ENCODE measurements at places on chromosomes 1 and 21.

- DNase-seq: no peak
Observed at GRCh38 chr1:150389650-150390049, 25.7 kb downstream of the RPRD2 start.

DNA sequence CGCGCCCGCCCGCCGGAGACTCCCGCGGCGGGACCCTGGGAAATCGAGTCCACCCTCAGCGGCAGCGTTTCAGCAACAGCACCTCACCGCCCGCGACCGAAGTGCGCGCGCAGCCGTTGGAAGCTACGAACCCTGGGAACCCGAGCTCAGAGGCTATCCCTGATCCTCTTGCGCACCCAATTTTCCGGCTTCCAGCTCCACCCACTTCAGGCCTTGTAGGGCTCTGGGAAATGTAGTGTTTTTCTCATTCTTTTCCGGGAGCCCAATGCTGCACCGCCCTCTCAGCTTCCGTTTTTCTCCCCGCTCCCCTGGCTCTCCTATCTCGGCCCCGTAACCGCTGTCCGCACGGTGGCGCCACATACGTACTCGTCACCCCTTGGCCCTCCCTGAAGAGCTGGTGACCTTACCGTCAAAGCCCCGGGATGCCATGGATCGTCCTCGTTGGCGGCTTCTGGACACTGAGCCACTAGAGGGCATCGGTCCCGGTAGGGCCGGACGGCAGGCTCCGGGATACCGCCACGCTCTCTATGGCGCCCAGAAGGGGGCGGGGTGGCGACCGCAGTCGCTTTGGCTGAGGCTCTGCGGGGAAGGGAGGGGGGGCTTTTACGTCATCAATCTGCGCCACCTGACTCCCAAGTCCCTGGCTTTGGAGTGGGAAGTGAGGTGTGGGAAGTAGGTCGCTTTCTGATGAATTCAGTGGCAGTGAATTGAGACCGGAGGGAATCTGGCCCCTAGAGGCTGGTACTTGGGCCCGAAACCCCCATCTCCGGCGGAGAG is at the start of the genes ODR4 and TPR:
Gene ODR4, plus strand, starts transcription at position 687 of the 777 bp plus-strand sequence. CDS start 3,948 bp downstream, outside the sequence.
Gene TPR, minus strand, starts transcription at position 102 of the 777 bp plus-strand sequence. CDS start 225 bp downstream, outside the sequence.
- peak; percentile 92 for DNase-seq

DNA sequence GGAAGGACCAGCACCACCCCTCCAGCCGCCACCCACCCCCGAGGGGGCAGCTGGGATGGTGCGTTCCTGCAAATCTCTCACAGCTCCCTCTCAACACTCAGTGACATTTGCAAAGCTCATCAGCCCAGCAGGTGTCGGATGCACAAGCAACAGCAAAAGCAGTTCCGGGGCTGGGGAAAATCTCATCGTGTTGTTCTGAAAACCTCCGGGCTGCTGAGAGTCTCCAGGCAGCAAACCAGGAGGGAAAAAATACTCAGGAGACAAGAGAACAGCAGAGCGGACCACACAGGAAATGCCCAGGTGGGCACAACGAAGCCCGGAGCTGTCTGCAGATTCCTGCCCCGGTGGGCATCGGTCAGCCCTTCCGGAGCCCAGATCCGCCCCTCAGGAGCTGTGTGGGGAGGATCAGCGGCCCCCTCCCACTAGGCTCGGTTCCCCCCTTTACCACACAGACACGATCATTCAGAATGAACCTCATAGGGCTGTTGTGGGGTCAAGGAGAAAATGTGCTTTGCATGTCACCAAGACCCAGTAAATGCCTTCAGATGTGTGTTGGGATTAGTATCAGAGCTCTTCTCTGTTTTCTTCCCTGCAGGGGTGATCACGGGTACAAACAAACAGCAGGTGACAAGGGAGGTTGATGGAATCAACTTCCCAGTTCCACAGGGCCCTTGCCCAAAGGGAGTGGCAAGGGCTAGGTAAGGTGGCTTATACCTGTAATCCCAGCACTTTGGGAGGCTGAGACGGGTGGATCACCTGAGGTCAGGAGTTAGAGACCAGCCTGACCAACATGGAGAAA is 127.0 kb upstream of the TIAM1 start:
- peak; percentile 34 for DNase-seq

- peak; percentile 60 for DNase-seq
Observed at GRCh38 chr1:109620401-109620791, 759 bp downstream of the AMPD2 start.

DNA sequence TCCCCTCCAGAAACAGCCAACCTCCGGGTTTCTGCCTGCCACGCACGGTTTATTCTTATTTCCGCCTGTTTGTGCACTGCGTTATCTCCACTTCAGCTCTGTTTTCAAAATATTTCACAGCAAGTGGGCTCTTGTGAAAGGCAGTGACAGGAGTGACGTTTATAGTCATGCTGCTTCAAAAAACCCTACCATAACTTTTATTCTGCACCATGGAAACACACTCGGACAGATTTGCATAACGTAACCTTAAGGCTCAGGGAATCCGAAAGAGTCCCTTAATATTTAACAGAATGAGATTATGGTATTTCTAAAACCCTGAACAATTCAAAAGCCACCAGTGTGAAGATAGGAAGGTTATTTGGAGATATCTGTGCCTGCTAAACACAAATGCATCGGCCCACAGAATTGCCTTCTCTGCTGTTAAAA is 782 bp upstream of the SDE2 start:
- DNase-seq: no peak

- DNase-seq: peak; percentile 41
Observed at GRCh38 chr21:46598581-46599572, 6.0 kb downstream of the S100B start.

DNA sequence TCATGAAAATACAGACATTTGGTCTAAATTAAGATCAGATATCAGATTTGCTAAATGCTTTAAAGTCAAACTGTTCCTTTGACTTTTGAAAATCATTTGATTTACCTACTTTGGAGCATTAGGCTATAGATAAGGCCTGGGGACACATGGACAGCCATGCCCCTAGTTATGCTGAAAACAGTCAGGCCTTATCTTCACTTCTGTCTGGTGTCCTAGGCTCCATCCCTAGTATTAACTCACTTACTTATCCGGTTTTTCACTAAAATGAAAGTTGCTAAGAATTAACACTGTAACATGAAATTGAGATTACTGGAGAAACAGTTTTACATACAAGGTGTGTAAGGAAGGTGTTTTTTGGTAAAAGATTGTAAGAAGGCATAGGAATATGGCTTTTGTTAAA is 4.5 kb upstream of the CATSPERE start:
- DNase-seq: no peak

- no peak for DNase-seq
Observed at GRCh38 chr1:41907446-41907845, 11.3 kb downstream of the HIVEP3 start.

DNA sequence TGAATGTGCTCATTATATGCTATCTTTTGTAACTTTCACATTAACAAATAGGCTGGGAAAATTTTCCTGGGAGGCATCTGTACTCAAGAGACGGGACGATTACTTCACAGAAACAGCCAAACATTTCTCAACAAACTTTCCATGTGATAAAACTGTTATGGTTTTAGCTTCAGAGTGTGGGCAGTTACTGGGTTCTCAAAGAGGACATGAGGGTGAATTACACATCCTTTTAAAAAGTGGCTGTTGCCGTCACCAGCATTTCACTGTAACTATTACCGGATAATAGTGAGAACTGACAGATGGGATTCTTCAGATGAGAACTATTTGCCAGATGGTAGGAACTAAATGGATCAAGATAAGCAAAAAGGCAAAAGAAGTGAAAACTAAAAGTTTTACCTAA is 109.1 kb downstream of the APP start:
- no peak for DNase-seq

GRCh38 chr1:48930011-48930410 is 153.3 kb upstream of the BEND5 start:
- DNase-seq: no peak
